Osteocyte (in vitro differentiated cells): ENCODE measurements at places on chromosomes 2 and 18. TPM values are rescaled to one million over a fixed set of nuclear protein-coding genes. Genes with fewer than 3 reads are reported as not detected.
A peak's percentile ranks its signal among the peaks of the same experiment; 100 is the strongest.

DNA sequence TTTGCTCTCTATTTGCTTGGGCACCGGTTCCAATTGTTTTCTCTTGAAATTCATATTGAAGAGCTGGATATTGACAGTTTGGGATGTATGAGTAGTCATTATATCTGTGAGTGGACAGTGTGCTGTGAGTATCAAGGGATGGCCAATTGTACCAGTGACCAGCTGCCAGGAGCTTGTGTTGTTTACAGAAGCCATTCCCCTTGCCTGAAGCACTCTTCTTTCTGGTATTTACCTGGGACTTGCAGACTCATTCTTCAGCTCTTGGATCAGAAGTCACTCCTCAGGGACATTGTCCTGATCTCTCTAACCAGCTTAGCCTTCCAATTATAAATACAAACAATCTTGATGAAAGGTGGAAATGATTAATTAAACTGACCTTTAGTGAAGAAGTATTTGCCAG, 438.3 kb upstream of the LRATD1 start:
- no peak overlapping the region for H3K4me3 ChIP-seq
- no peak for DNase-seq
- no peaks in the 10 kb centered on the region for H3K4me1 ChIP-seq
- no peaks in the 10 kb centered on the region for H3K27me3 ChIP-seq
- no peak overlapping the region for H3K27ac ChIP-seq

DNA sequence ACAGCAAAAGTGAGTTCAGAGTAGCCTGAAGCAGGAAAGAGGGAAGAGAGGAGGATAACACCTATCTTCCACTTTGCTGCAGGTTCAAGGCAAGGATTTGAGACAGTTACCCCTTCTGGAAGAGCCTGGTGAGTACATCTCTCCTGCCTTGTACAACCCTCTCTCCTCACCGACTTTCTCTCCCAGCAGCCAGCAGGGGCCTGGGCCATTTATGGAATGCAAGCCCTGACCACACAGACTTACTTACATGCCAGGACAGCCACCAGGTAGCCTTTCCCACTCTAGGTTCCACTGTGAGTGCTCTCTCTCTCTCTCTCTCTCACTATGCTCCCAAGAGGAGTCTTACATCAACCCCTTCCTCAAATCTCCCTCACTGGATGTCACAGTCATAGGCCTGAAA, 57.0 kb downstream of the BCL11A start:
- DNase-seq, result no peak
- H3K4me1 ChIP-seq, result no peaks in the 10 kb centered on the region
- no peak overlapping the region for H3K4me3 ChIP-seq
- H3K36me3 ChIP-seq, result no peaks in the 10 kb centered on the region

DNA sequence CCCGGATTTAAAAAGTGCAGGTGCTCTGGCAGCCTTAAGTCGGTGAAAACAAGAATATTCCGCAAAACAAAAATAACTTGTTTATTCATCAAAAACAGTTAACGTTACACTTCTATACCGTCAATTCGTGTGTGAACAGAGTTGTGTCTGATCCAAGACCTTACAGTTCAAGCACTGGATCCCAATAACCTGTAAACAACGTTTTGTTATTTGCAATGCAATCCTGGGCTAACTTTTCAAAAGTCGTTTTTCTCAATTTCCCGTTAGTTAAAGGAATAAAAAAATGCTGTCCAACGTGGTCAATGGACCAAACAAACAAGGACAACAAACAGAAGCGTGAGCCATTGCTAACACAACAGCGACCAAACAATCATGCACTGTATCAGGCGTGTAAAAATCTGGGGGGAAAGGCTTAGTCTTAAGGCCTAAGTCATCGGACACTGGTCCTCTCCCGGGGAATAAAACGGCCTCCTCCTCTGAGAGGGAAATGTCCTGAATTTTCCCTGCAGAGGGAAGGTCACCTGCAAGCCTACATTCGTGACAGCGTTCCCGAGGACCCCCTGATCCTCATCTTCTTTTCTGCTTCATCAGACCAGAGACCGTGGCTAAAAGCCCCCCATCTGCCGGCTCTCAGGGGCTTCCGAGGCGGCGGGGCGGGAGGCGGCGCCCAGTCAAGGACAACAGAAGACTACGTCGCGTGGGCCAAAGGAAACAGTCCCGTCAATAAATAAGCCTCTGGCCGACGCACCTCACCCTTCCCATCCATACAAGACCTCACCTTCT, 490 bp downstream of the NDUFS1 start:
- no peak for DNase-seq
- peak overlapping the region; percentile 97 for H3K4me3 ChIP-seq
- peaks cover 36% of the 10 kb centered on the region for H3K4me1 ChIP-seq
- H3K36me3 ChIP-seq, result peaks cover 28% of the 10 kb centered on the region

DNA sequence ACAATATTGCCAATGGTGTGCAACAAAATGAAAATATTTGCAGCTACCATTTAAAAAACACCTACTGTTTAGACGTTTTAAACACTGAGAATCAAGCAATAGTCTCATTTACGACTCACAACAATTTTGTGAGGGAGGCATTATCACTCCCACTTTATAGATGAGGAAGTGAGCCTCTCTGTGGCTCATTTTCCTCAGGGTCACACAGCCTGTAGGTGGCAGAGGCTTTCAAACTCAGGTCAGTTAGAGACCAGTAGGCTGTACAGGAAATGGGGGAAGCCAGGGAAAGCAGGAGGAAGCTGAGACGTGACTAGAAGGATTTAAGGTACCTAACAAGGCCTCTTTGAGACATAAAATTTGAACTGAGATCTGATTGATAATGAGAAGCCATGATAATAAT, 95.0 kb upstream of the ZNF521 start:
- no peak overlapping the region for H3K4me3 ChIP-seq
- no peak for DNase-seq
- H3K27me3 ChIP-seq, result peaks cover 5% of the 10 kb centered on the region
- H3K4me1 ChIP-seq, result no peaks in the 10 kb centered on the region

Gene ACMSD
- total RNA-seq, result not detected in 2 replicates

DNA sequence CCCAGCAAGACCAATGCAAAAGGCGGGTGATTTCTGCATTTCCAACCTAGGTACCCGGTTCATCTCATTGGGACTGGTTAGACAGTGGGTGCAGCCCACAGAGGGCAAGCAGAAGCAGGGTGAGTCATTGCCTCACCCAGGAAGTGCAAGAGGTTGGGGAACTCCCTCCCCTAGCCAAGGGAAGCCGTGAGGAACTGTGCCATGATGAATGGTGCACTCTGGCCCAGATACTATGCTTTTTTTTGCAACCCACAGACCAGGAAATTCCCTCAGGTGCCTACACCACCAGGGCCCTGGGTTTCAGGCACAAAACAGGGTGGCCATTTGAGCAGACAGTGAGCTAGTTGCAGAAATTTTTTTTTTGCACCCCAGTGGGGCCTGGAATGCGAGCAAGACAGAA, 662.6 kb upstream of the ACVR2A start:
- H3K36me3 ChIP-seq, result no peaks in the 10 kb centered on the region
- no peak overlapping the region for H3K27ac ChIP-seq
- no peak overlapping the region for H3K4me3 ChIP-seq
- DNase-seq, result no peak
- H3K27me3 ChIP-seq, result no peaks in the 10 kb centered on the region

Gene ANO7
- 1.3 TPM in 2 replicates for total RNA-seq

- peaks cover 60% of the 10 kb centered on the region for H3K27me3 ChIP-seq
- H3K4me1 ChIP-seq, result no peaks in the 10 kb centered on the region
- H3K36me3 ChIP-seq, result no peaks in the 10 kb centered on the region
Measured at GRCh38 chr2:6896930-6897759, 19.6 kb downstream of the RSAD2 start.
